ENCODE measurements at places on chromosomes 11 and 22. TPM values are rescaled to one million over a fixed set of nuclear protein-coding genes. Genes with fewer than 3 reads are reported as not detected.

The MTMR3 gene
- polyA plus RNA-seq, result 32.8 TPM

The MLC1 gene
- 0.85 TPM for polyA plus RNA-seq

The TUBA8 gene
- 3.5 TPM for polyA plus RNA-seq

DNA sequence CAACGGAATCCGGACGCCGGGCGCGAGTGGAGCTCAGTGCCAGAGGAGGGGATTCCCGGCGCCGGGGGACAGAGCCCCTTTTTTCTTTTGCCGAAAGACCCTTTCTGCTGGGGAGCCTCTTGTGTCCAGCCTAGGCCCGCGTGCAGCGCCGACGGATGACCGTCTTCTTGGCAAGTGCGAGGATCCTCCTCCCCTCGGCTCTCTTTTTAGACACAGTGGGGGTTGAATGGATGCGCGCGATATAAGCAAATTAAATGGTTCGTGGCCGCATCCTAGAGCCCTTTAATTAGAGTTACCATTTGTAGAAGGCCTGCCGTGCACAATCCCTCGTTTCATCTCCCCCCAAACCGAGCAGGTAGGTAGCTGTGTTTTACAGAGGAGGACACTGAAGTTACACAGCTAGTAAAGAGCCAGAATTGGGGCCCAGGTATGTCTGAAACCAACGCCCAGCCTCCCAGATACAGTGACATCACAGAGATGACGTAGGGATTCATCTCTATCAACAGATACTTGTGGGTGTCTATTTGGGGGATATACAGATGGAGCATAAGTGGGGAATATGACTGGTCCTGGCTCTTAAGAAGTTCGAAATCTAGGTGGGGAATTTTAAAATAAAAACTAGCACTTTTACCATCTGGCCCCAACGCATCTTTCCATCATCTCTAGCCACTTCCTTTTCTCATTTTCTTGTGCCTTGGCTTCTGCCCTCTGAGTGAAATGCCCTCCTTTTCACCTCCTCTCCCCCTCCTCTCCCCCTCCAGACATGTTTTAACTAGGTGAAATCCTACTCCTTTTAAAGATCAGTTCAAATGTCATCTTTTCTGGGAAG, 875 bp downstream of the TCP11L1 start:
- DNase-seq, result no peak

DNA sequence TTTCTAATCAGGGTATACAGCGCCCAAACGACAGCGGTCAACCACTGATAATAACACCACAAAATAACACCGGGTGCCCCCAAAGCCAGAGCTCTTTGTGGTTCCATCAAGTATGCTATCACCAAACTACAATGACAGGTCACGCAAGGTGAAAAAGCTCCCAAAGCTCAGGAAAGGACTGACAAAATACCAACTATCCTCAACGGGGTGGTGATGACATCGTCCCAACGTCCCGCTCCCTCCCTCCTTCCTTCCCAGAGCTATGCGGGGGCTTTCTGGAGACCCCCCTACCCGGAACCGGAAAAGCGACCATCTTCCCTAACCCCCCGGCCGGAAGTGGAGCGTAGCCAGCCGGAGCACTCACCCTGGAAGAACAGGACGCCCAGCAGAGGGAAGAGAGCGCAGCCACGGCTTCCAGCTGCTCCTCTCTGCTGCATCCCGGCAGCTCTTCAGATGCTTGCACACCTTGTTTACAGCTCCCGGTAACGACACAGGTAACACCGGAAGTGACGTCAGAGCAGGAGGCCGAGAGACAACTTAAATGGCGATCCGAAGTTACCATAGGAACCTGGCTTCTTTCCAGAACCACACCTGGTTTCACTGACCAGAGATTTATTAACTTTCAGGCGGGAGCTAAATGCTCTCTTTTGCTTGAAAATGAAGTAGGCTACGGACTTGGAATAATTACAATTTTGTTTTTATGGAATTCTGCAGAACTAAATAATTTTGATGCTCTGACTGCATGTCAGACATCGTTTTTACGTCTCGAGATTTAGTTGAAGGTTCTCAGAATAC, at the start of gene MPZL3:
MPZL3 (minus strand) TSS at position 508 of the 795 bp plus-strand sequence; CDS start at position 437, 71 bp downstream.
- DNase-seq, result peak; percentile 93

DNA sequence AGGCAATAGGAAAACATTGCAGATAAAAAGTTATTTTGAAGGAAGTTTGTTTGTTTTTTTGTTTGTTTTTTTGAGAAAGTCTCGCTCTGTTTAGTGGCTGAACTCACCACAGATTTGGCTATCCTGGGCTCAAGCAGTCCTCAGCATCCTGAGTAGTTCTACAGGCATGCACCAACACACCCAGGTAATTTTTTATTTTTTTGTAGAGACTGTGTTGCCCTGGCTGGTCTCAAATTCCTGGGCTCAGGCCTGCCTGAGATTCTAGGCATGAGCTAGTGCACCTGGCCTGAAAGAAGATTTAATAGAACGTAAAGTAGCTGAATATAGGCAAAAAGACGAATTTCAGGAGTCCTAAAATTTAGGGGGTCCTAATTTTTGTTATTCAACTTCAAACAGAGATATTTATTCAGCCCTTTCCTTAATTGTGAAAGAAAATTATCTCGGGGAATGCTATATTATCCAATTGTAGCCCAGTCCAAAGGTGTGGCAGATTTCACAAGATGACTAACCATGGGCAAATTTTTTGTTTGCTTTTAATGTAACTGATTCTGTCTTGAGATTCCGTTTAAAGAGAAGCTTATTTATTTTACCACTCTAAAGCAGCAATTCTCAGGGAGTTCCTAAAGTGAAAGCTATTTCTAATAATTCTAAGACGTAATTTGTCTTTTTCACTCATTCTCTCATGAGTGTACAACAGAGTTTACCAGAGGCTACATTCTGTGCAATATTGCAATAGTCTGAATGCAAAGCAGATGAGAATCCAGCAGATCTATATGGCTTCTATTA, 940 bp downstream of the IL18 start:
- no peak for DNase-seq

GRCh38 chr22:22746061-22746962, 101.9 kb downstream of the GGTLC2 start:
- DNase-seq, result no peak

GRCh38 chr11:74070723-74071492, 62.0 kb upstream of the UCP3 start:
- no peak for DNase-seq

GRCh38 chr11:14636119-14636518, 7.5 kb upstream of the PDE3B start:
- no peak for DNase-seq

DNA sequence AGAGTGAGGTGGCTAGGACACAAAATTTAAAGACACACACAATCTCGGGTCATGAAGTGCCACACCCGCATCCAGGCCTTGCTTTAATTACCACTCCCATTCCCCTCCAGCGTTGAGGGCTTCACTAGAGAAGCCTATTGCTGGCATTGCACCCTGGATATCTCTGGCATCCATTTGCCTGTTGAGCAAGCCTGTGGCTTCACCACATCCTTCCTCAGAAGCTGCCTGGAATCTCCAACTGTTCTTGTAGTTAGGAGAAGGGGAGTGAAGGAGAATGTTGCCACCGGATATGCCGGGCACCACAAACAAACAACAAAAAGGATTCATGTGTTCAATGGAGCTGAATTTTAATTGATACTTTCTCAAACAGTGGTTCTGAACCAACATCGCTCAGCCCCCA, 34.4 kb upstream of the RCN1 start:
- no peak for DNase-seq

DNA sequence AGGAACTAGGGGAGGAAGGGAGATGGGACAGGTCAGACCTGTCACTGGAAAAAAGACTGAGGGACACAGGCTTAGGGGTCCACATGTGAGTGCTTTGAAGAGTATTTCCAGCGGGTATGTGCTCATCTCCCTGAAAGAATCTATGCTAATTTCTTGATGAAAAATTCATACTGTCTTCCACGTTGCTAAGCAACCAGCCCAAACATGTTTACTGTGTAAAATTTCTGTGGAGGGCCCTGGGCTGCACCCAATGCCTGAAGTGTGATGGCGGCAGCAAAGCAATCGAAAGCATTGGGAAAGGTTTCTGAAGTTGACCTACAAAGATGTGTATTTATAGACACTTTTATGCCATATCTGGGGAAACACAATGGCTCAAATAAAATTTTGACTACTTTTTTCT, 7.4 kb downstream of the SYT13 start:
- DNase-seq, result no peak

GRCh38 chr11:86117001-86117711, 48.3 kb upstream of the PICALM start:
- no peak for DNase-seq

- no peak for DNase-seq
Measured at GRCh38 chr11:7592711-7593110, 78.9 kb downstream of the PPFIBP2 start.
